Stimulated activated CD8-positive, alpha-beta memory T cell treated with anti-CD3 and anti-CD28 coated beads, Interleukin-4, amount 100 ng/mL, for 1 hour (primary cell): ENCODE measurements at places on chromosomes 4 and X.

GRCh38 chrX:136048446-136048845, 63.2 kb downstream of the SLC9A6 start:
- DNase-seq: no peak

- DNase-seq: no peak
Observed at GRCh38 chr4:69025191-69025998, 70.9 kb upstream of the UGT2B7 start.

- DNase-seq: no peak
Observed at GRCh38 chr4:103207673-103208072, 9.5 kb upstream of the CENPE start.

GRCh38 chrX:39819921-39820849, 277.6 kb downstream of the BCOR start:
- no peak for DNase-seq

- DNase-seq: no peak
Observed at GRCh38 chr4:183140911-183141320, 41.9 kb downstream of the WWC2 start.

- no peak for DNase-seq
Observed at GRCh38 chrX:19373351-19373891, 29.7 kb downstream of the PDHA1 start.

DNA sequence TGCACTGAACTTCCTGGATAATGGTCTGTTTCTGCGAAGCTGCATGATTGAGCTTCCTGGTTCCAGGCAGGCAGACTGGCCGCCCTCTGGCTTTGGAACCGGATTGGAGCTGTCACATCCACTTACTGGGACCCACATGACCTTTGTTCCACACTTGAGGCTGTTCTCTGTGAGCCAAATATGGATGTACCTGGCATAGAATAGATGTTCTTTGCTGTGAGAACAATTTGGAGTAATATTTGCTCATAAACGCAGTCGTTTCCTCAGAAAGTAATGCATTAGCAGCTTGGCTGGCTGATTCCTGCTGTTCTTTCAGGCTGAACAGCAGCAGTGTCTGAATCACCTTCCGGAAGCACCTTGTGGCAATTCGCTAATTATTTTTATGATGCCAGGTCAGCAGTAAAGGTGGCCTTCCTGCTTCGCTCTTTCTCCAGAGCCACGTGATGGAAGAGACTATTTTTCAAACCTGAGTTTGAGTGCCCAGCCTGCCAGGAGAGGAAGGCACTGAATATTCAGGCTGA, 78.1 kb upstream of the BOD1L1 start:
- DNase-seq: no peak

DNA sequence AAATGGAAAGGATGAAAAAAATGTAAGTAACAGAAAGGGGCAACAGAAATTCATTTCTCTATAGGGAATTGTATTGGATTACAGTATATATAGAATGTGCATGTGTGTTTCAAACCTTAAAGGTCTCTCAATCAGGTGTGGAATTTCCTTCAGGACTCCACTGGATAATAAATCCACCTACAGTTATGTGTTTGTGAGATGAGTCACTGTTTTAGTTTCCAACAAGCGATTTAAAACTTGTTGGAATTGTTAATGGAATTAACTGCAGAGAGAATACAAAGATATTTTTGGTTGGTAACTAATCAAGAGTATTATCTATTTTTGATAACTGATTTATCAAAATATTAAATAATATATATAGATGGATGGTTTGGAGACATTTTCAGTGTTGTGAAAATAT, 32.8 kb downstream of the CEP44 start:
- DNase-seq: no peak

DNA sequence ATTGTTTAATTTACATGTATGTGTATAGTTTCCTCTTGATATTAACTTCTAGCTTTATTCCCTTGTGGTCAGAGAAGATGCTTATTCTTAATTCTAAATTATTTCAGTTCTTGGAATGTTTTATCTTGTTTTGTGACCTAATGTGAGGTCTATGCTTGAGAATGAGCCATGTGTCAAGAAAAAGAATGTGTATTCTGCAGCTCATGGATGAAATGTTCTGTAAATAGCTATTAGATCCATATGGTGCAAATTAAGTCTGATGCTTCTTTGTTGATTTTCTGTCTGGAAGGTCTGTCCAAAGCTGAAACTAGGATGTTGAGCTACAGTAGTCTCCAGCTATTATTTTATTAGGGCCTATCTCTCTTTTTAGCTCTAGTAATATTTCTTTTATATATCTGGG, 187.3 kb upstream of the RASGEF1B start:
- DNase-seq: no peak

DNA sequence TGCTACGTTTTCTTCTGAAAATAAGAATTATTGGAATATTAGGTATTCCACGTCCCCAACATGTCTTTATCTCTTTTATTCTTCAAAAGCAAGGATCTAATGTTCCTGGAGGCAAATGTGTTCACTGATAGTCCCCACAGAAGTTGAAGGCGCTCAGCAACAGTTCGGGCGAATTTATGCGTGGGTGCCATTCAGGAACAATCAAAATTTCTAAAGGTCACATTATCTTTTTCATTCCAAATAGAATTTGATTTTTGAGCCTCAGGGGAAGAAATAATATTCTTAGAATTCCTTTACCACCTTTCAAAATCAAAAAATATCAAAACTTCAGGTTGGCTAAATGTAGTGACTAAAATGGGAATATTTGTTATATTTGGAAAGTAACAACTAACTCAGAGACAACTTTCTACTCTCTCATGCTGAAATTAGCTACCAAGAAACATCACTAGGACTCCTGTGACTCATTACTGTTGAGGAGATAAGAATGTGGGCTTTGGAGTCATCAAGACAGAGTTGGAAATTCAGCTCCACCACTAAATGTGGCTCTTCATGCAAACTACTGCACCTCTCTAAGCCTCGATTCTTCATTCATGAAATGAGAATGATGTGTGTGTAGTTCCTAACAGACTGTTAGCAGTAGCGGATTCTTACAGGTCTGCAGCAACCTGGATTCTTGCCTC, 72.3 kb upstream of the KIT start:
- DNase-seq: no peak

- no peak for DNase-seq
Observed at GRCh38 chr4:14315129-14315528, 687.2 kb upstream of the CPEB2 start.

DNA sequence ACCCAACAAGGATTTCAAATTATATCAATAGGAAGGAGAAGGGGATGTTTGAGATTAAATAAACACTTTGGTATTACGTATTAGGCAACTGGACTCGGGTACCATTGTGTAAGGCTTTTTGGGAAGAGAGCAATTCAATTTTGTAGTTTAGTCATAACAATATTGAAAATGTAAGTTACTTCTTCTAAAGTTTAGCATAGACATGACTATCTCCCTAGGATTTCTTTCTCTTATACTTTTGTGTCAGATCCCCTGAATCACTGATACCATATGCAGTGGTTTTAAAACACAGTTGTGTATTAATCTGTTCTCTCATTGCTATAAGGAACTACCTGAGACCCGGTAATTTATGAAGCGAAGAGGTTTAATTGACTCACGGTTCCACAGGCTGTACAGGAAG, 123.8 kb upstream of the FAM9C start:
- no peak for DNase-seq

DNA sequence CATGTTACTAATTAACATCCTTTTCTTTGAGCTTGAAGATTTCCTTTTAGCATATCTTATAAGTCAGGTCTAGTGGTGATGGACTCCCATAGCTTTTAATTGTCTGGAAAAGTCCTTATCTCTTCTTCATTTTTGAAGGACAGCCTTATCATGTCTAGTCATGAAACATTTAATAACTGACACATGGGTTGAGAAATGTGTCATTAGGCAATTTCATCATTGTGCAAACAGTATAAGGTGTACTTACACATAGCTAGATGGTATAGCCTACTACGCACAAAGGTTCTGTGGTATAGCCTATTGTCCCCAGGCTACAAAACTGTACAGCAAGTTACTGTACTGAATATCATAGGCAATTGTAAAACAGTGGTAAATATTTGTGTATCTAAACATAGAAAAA, 34.5 kb upstream of the ALG13 start:
- no peak for DNase-seq

- DNase-seq: no peak
Observed at GRCh38 chrX:20218836-20219505, 47.7 kb downstream of the RPS6KA3 start.

- DNase-seq: no peak
Observed at GRCh38 chr4:151766691-151767090, 5.9 kb upstream of the GATB start.

GRCh38 chrX:68443155-68443868, 10.0 kb upstream of the OPHN1 start:
- no peak for DNase-seq

- DNase-seq: no peak
Observed at GRCh38 chrX:9681011-9681410, 84.6 kb downstream of the GPR143 start.

DNA sequence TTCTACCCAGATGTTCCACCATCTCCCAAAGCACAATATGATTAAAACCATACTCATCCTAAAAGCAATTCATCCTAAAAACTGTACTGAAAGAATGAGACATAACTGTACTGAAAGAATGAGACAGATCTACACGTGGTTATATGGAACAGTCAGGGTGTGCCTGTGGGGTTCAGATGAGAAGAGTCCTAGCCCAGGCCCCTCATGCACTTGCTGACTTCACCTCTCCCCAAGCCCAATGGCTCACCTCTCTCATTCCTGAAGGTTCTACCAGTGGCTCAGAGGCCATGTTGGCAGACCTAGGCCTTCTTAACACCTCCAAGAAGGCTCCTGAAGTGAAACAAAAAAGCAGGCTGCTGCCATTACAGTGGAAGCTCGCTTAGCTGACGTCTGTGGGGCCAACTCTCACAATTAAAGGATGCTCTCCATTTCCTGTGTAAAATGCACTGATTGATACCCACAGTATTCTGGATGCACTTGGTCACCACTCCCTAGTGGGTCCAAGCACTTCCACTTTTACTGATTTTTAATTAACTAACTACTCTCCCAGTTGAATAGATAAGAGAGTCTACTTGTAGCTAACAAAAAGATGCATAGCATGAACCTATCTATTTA, 3.8 kb downstream of the PLAC1 start:
- DNase-seq: no peak

GRCh38 chr4:184420881-184421416, 53.4 kb downstream of the IRF2 start:
- no peak for DNase-seq

- DNase-seq: no peak
Observed at GRCh38 chrX:131671735-131672134, 127.9 kb downstream of the OR13H1 start.

DNA sequence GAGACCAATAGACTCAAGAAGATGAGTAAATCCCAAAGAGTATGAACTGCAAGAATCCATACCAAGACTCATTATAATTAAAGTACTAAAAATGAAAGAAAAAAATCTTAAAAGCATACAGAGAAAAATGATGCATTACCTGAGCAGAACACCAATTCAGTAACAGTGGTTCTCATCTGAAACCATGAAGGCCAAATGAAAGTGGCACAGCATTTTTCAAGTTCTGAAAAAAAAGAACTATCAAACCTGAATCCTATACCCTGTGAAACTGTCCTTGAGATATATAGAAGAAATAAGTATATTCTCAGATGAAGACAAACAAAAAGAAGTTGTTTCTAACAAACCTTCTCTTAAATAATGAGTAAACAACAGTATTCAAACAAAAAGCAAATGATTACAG, 39.6 kb upstream of the TMPRSS11A start:
- DNase-seq: no peak

DNA sequence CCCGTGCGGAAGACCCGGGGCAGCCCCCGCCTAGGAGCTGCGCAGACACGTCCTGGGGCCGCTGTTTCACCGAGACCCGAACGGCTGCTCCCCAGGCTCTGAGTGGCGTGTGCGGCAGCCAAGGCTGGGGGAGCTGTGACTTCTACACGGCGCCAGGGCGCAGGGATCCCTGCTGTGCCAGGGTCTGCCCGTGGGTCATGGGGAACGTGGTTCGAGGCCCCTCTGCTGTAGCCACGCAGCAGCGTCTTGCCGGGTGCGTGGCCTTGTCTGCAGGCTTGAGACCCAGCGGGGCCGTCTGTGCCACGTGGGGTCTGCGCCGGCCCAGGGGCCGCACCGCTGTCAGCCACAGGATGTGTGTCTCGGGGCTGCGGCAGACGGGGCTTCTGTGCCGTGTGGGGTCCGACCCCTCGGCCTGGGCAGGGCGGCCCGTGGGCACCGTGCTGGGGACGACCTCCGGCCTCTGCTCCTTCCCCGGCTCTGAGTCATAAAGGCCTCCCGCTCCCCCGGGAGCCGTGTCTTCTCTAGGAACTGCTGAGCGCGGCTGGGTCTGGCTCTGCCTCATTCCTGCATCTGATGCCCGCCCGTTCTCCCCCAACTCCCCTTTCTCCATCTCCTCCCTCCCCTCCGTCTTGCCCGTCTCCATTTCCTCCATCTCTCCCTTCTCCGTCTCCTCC, 12.7 kb upstream of the GTPBP6 start:
- no peak for DNase-seq

DNA sequence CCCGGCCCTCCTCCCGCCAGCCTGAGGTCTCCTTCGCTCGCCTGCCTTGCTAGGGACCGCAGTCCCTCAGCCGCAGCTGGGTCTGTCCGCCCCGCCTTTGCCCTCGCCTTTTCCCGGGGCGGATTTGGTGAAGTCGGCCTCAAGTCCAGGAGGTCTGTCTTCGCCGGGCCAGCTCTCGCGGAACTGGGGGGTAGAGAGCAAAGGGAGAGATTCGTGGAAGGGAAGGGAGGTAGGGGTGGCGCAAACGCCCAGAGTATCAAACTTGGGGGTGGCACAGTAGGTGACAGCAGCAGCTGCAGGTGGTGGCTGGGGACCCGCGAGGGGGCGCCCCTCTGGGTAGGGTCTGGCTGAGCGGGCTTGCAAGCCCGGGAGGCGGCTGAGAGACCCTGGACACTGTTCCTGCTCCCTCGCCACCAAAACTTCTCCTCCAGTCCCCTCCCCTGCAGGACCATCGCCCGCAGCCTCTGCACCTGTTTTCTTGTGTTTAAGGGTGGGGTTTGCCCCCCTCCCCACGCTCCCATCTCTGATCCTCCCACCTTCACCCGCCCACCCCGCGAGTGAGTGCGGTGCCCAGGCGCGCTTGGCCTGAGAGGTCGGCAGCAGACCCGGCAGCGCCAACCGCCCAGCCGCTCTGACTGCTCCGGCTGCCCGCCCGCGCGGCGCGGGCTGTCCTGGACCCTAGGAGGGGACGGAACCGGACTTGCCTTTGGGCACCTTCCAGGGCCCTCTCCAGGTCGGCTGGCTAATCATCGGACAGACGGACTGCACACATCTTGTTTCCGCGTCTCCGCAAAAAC, at the start of gene NPY2R:
TSS of gene NPY2R (plus strand) at position 379 of the 797 bp plus-strand sequence. CDS start 5,304 bp downstream, outside the sequence.
- no peak for DNase-seq

GRCh38 chr4:150217192-150217591, 138.9 kb downstream of the DCLK2 start:
- DNase-seq: no peak

GRCh38 chr4:120964596-120964995, 42.1 kb upstream of the PRDM5 start:
- no peak for DNase-seq

DNA sequence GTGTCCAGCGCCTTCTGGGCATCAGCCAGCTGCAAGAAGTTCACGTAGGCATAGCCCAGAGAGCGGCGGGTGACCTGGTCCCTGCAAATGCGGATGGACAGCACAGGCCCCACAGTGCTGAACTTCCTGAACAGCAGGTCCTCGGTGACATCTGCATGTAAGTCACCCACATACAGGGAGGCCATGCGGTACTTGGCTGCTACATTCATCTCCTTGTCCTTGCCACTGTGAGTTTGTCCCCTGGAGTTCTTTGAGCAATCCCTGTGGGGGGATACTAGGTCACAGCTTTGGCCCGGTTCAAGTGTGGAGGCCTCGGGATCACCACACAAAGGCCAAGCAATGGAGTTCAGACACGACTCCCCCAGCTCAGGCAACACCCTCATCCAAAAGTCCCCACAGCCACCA, 776 bp downstream of the PABPC4L start:
- DNase-seq: no peak

GRCh38 chrX:132068405-132068804, 45.3 kb downstream of the STK26 start:
- DNase-seq: no peak
